Keratinocyte (primary cell): ENCODE measurements at places on chromosomes 13 and 19. TPM values are rescaled to one million over a fixed set of nuclear protein-coding genes. Genes with fewer than 3 reads are reported as not detected.

KIR2DL1 gene
- not detected in 3 replicates for polyA plus RNA-seq

CEACAM3 gene
- polyA plus RNA-seq = not detected in 3 replicates

SERPINE3 gene
- polyA plus RNA-seq = not detected in 3 replicates

SAMD4B gene
- polyA plus RNA-seq = 20.9 to 40.5 TPM (median 28.1 TPM) in 3 replicates

PIN1 gene
- polyA plus RNA-seq = 39.8 to 53.3 TPM (median 45.2 TPM) in 3 replicates

RAB3A gene
- polyA plus RNA-seq = 0.30 to 0.92 TPM (median 0.56 TPM) in 3 replicates

TMPRSS9 gene
- not detected in 3 replicates for polyA plus RNA-seq

ZNF700 gene
- polyA plus RNA-seq = 3.8 to 8.5 TPM (median 4.9 TPM) in 3 replicates

SNRPA gene
- polyA plus RNA-seq = 54.5 to 129 TPM (median 93.4 TPM) in 3 replicates

S1PR2 gene
- polyA plus RNA-seq = 1.6 to 2.6 TPM (median 2.2 TPM) in 3 replicates

ADGRE1 gene
- polyA plus RNA-seq = 0.04 TPM in 1 of 3 replicates, not detected in the others

ZNF439 gene
- polyA plus RNA-seq = 0.52 to 0.86 TPM (median 0.71 TPM) in 3 replicates

CEACAM16 gene
- polyA plus RNA-seq = not detected in 3 replicates

DLEU7 gene
- not detected in 3 replicates for polyA plus RNA-seq

KLK4 gene
- polyA plus RNA-seq = not detected in 3 replicates

FXYD3 gene
- 563 to 2,415 TPM (median 851 TPM) in 3 replicates for polyA plus RNA-seq

DPF1 gene
- 1.5 to 1.9 TPM (median 1.8 TPM) in 3 replicates for polyA plus RNA-seq
